ENCODE measurements at places on chromosomes 7 and 10.

DNA sequence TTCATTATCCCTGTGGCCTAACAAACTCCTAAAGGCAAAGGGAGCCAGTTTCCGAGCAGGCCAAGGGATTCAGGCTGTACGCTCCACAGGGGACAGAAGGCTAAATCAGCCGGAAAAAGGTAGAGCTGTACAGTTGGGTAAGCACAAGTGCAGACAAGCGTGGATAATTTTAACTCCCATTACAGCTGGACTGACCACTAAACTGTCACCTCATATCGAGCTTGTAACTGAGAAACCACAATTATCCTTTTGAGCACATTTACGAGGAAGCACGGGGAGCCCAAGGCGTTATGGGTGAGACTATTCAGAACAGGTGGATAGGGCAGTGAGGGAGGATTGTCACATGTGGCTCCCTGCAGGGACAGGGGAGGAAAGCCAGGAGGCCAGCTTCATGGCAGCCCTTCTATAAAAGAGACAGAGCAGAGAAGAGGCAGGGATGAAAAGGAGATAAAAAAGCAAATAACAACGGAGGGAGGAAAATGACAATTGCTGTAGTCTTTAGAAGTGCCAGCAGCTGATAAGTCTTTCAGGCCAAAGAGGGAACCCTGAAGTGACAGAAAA is 288.0 kb downstream of the FGFR2 start:
- no peak for DNase-seq

DNA sequence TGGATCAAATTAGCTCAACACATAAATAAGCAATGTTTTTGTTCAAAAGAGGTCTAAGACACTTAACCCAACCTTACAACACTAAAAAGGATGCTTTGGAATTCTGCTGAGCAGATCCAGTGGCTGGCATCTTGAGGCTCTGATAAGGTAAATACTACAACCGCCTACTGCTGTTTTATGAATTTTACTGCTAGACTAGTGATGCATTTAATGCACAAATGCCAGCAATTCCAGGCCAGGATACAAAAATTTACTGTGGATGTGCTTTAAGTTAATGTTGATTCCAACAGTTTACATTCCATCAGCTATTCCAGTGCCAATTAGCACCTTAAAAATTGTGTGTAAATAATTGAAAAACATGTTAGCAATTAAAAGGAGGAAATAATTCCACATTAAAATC is 261.3 kb downstream of the PARD3 start:
- DNase-seq = no peak

GRCh38 chr10:105328503-105329133 is 687.5 kb downstream of the SORCS3 start:
- DNase-seq = no peak

DNA sequence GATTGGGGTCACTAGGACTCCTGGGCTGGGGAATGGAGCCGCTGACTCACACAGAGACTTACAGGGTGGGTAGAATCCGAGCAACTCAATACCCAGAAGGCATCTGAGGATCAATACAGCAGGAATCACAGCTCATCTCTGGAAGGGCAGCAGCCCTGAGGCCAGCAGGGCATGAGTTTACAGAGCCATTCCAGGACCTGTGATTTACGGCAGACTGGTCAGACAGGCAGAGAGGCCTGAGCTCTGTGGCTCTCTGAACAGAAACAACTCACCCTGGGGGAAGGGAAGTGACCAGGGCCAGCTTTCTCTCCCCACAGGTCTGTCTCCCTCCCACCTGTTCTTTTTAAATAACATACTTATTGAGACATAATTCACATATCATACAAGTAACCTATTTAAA is 88.2 kb upstream of the CXCL12 start:
- DNase-seq = no peak

DNA sequence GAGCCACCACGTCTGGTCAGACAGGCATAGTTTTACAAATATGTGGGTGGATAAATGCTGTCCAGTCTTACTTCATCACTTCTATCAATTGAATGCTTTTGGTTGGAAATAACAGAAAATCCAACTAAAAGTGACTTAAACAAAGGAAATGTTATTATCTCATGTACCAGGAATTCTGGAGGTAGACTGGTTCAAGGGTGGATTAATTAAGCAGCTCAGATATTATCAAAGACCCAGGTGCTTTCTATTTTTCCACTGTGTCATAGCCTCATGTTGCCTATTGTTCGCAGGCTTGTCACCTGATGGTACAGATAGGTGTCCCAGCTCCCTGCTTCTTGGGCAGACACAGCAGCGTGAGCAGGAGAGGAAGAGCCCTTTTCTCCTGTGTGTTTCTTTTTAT is 156.1 kb upstream of the CTBP2 start:
- no peak for DNase-seq

DNA sequence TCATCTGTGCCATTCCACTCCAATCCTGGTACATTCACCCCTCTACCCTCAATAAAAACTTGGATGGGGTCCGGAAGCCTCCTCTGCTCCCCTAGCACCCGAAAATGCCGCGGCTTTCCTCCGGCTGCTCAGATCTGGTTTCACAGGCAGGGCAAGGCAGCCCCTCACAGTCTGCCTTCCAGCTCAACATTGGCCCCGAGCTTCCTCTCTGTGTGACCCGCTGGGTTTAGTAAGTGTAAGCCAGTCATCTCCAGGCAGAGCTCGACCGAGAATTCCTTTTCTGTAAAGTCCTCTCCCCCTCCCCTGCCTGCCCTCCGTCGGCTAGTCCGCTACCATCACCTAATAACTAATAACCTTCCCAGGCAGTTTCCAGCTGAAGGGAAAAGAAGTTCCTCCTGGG is 3.4 kb downstream of the INHBA start:
- no peak for DNase-seq
